ENCODE measurements at places on chromosomes 11 and 22.

DNA sequence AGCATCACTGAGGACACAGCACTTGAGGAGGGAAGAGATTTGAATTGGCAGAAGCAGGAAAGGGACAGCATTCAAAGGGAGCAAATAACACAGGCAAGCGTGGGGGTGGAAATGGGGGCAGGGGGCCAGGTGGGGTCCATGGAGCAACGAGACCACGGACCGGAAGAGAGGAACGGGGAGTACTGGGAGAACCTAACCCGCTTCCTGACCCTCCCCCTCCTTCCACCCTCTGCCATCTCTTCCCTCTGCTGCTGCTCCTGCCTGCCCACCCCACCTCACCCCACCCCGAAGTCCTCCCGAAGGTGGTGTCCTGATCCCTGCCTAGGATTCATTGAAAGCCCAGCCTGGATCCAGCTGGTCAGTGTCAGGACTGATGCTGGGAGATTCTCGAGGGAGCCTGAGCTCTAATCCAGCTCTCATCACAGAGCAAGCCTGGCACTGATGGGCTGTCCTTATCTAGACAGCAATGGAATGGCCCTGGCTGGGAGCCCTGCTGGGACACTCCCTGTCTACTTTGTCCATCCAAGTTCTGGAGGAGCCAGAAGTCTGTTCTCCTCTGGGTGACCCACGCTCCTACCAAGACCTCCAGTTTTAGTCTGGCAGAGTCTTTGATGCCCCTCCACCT lies 105.0 kb downstream of the TRIM29 start:
- no peak for DNase-seq

- DNase-seq: peak; percentile 51
Observed at GRCh38 chr11:36304351-36304750, 8.3 kb downstream of the PRR5L start.

- DNase-seq: peak; percentile 13
Observed at GRCh38 chr22:24208012-24208749, 26.9 kb downstream of the SUSD2 start.

- no peak for DNase-seq
Observed at GRCh38 chr11:134196756-134197155, 27.0 kb downstream of the NCAPD3 start.

- DNase-seq: no peak
Observed at GRCh38 chr11:36122671-36123070, 166.6 kb downstream of the COMMD9 start.

- no peak for DNase-seq
Observed at GRCh38 chr11:38014405-38014804, 1416.4 kb upstream of the RAG2 start.

DNA sequence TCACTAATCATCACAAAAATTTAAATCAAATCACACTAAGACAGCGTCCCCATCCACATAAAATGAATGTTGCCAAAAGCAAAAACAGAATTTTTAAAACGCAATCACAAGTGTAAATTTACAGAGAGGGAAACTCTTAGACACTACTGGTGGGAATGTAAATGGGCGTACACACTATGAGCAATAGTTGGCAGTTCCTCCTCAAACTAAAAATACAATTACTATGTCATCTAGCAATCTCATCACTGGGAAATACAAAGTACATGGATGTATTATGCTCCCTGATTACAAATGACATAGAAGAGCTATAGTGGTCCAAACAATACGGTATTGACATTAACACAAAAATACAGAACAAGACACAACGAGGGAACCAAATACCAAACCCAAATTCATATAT lies 8.7 kb upstream of the RGL4 start:
- no peak for DNase-seq

DNA sequence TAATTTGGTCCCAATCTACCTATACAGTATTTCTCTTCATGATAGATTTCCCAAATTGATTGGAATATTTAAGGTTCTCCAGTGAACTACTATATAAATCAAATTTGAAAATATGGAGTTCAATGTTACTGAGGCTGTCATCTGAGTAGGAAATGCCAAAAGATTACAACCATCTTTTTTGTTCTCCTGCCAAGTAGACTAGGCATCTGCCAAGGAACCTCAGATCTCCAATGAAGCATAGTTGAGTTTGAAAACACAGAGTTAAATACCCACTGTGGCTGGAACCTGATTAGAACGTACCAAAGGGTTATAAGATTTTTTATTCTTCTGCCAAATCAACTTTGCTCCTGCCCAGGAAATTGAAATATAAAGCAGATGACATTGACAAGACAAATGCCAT lies 330.9 kb downstream of the CNTN5 start:
- no peak for DNase-seq

- DNase-seq: no peak
Observed at GRCh38 chr11:1384199-1384970, 5.3 kb upstream of the BRSK2 start.

DNA sequence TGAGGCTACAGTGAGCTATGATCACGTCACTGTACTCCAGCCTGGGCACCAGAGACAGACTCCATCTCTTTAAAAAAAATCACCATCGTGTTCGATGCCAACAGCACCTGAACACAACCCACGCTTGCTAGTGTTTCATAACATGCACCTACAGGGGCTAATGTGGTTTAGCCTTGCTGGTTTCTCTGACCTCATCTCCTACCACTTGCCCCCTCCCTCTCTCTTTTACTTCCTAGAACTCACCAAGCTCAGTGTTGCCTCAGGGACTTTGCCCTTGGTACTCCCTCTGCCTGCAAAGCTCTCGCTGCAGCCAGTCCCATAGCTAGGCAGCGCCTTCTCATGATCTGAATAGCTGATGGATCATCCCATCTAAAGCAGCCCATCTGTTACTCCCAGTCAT lies 99.8 kb downstream of the FBXO7 start:
- no peak for DNase-seq

GRCh38 chr22:24875862-24876506 lies 70.0 kb downstream of the SGSM1 start:
- no peak for DNase-seq

- no peak for DNase-seq
Observed at GRCh38 chr11:70605468-70605815, 207.1 kb downstream of the CTTN start.

- DNase-seq: no peak
Observed at GRCh38 chr11:76624500-76625379, 45.8 kb downstream of the LRRC32 start.

- no peak for DNase-seq
Observed at GRCh38 chr11:7449211-7449840, 36.0 kb upstream of the OLFML1 start.

DNA sequence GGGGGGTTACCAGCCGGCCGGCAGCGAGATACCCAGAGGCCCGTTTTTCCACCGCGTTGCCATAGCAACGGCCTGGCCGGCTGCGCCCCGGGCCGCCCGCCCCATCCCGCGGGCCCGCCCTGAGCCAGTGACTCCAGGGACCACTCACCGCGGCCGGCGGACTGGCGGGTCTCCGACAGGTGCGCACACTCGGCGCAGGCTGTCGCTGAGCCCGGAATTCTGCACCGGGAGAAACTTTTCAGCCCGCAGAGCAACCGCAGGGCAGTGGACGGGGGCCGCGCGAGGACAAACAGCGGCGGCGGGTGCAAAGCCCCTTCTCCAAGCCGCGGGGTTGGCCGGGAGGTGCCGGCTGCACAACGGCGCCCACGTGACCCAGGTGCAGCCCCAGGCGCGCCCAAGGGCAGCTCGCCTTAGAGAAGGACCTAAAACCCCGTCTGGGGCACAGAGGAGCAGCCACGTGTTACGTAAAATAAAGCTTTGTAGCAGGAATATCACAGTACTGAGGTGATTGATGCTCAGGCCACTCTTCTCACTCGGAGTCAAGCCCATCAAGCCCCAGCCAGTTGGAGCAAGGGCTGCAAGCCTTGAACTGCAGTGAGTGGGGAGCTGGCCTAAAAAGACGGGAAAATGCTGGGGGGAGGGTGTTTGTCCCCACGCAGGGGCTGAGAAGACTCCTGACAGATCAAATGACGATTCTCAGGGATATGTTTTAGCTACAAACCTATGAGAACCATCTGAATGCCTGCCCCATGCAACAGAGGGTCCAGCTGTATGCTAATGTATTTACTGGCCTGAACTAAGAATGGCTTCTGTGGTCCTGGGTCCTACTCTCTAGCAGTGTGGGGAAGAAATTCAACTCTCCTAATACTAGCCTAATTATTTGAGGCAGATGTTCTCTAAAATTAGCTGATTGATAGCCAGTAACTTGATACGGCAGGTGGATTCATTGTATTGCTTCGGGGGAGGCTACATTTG lies at the start of gene STK33:
TSS of gene STK33 (minus strand) at position 294 of the 975 bp plus-strand sequence. CDS start 119,323 bp downstream, outside the sequence.
- no peak for DNase-seq

GRCh38 chr22:26281941-26282340 lies 112.7 kb downstream of the SEZ6L start:
- DNase-seq: no peak

GRCh38 chr11:131311776-131312514 lies 58.5 kb upstream of the NTM start:
- no peak for DNase-seq

All from skin of body (tissue), 3 donors.